ENCODE measurements at places on chromosomes 7 and 10.

DNA sequence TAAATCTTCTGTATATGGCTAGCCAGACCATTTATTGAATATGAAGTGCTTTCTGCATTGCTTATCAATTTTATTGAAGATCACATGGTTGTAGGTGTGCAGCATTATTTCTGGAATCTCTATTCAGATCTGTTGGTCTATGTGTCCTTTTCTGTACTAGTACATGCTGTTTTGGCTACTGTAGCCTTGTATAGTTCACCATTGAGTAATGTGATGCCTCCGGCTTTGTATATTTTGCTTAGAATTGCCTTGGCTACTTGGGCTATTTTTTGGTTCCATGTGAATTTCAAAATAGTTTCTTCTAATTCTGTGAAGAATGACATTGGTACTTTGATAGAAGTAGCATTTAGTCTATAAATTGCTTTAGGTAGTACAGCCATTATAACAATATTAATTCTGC lies 1187.2 kb downstream of the XPNPEP1 start:
- no peak for DNase-seq

GRCh38 chr7:145151676-145152075 lies 315.8 kb upstream of the TPK1 start:
- no peak for DNase-seq

- no peak for DNase-seq
Measured at GRCh38 chr7:81298951-81299666, 380.3 kb upstream of the SEMA3C start.

DNA sequence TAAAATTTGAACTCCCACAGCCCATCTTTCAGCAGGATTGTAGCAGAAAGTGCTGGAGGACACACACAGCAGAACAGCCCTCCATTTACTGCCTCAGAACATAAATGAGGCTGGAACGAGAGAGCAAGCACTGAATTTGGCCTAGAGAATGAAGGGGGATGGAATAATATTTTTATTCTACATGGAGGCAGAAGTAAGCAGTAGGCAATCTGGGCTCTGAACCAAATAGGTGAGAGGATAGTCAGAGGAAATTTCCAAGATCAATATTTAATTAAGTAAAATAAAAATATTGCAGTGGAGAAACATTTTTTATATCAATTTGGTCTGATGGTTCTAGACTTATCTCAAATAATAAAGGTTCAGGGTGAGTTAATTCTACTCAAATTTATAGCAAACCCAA lies 29.2 kb upstream of the TSPAN13 start:
- DNase-seq, result no peak

DNA sequence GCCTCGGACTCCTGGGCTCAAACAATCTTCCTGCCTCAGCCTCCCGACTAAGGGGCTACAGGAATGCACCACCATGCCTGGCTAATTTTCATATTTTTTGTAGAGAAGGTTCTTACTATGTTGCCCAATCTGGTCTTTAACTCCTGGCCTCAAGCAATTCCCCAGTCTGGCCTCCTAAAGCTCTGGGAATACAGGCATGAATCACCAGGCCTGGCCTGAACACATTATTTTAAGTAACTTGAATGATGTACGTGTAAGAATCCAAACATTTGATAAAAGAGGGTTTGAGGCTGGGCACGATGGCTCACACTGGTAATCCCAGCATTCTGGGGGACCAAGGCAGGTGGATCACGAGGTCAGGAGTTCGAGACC lies 13.0 kb upstream of the BAMBI start:
- DNase-seq, result no peak

- DNase-seq, result no peak
Measured at GRCh38 chr10:95661818-95662217, 5.3 kb upstream of the ALDH18A1 start.

GRCh38 chr10:114313139-114313538 lies 74.1 kb downstream of the VWA2 start:
- DNase-seq, result no peak

DNA sequence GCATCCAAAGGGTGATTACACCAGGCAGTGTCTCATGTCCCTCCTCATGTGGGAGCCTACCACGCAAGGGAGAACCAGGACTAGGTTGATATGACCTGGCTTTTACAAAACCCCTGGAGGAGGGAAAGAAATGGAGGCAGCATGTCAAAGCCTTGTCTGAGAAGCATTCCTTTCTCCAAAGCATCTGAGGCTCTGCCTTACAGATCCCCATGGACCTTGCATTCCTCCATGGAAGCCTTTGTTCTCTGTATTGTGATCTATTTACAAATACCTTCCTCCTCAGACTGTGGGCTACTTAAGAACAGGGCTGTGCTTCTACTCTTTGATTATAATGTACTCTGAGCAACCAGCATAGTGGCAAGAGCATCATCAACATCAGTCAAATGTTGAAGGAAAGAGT lies 197.0 kb downstream of the PLXNA4 start:
- DNase-seq, result no peak

GRCh38 chr10:125881192-125881591 lies at the start of gene DHX32:
DHX32 (minus strand) TSS chr10:125881292; CDS start chr10:125880824, 468 bp downstream.
- no peak for DNase-seq

DNA sequence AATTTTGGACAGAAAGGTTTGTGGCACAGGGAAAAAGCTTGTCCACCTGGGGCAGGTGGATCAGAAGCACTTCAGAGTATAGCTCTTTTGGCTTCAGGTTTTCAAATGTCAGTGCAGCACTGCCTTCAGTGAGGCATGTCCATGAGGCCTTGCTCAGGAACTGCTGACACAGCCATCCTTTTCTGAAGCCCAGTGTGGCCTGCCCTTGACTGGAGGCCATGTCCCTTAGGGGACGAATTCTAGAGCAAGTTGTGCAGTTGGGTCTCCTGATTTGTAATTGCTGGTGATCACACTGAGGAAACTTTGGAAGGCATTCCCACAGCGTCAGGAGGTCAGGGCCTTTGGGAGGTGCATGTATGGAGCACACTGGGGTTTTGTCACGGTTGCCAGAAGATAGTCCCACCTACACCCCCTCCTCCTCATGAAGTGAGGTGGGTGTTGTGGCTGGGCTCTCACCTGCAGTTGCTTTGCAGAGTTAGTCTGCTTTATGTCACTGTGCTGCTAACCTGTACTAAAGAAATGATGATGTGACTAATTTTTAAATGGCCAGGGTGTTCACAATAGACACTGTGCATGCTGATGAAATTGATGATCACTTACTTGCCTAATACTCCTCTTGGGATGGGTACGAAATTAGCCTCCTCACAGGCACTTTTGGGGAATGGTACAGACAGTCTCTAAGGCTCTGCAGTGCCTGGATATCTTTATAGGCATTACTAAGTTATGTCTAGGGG lies 41.7 kb downstream of the OGDH start:
- DNase-seq, result no peak

DNA sequence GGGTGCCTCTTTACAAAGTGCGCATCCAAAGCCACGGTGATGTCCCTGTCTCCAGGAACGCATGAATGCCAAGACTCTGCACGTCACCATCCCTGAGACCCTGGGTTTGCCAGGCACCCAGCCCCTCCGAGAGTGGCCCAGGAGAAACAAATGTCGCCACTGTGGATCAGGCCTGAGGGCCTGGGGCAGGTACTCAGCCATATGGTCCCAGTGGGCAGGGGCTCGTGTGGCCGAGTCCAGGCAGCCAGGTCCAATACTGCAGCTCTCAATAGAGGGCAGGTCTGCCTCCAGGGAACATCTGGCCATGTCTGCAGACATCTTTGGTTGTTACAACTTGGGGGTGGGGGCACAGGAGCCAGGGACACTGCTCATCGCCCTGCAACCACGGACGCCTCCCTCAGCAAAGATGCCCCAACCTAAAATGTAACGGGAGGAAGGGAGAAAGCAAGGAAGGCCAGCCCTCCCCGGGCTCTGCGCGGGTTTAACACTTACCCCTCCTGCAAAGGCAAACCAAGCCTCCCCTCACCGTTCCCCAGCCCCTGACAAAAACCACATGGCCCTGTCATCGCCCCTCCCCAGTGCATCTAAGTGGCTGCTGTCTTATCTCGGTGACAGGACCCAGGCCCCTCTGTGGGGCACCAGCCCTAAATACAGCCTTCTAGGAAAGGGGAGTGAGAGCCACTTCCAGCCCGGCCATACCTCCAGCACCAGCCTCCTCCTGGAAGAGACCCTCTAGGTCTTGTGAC lies 10.3 kb upstream of the PAPOLB start:
- no peak for DNase-seq

- no peak for DNase-seq
Measured at GRCh38 chr7:130956417-130957136, 222.6 kb upstream of the KLF14 start.

DNA sequence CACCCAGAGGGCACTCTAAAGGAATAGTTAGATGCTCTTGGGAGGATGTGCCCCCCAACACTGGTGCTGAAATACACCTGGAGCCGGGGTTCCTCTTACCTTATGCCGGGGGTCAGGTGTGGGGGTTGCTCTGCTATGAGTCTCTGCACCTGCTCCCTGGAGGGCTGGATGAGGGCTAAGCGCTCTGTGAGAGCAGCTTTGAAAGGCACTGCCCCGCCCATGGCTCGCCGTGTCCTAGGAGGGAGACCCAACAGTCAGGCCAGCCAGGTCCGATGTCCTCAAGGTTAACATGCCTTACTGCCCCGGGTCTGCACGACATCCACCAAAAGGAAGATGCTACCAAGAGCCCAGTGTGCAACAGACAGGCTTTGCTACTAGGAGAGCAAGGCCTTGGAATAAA lies 31.7 kb downstream of the PSPH start:
- DNase-seq, result no peak

DNA sequence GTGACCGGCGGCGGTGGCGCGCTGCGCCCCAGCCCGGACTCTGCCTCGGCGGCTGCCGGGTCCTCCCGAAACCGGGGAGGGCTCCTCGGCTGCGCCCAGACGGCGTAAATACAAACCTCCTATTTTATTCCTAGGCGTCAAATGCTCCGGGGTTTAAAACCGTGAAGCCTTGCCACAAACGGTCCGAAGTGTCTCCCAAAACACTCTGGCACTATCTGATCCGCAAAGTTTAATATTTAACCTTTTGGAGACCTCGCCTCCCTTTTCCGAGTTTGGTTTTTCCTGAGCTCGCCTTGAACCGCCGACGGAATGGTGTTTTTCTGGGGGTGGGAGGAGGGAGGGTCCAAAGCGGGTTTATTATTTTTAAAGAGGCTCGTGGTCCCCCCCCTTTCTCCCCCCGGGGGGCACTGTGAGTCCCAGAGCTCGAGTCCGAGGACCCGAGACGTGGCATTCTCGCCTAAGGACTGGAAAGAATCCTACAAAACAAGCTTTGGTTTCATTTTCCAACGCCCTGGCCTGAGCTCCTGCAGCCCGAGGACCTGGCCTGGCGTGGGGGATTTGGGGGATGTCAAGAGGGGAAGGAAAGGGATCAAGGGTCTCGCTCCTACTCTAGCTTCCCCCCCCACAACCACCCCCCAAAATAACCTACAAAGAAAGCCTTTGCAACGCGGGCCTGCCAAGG lies 1.8 kb downstream of the TNRC18 start:
- peak; percentile 50 for DNase-seq

DNA sequence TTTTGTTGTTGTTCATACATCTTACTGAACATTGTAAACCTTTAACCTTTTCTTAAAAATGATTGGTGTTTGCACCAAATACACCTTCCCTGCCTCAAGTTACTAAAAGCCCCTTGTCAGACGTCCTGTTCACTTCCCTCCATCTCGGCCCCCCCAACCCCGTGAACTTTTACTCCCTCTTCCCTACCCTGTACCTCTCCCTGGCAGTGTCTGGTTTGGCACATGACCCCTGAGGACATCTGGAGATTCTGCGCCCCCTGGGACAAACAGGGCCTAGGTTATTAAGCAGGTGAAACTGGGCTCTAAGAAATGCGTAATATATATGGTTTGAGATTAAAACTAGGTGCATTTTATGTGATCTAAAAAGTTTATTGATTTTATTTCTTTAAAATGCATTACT lies 1.4 kb downstream of the PPP2R2D start:
- no peak for DNase-seq

GRCh38 chr7:64874562-64875250 lies 28.4 kb upstream of the ZNF273 start:
- DNase-seq, result no peak

DNA sequence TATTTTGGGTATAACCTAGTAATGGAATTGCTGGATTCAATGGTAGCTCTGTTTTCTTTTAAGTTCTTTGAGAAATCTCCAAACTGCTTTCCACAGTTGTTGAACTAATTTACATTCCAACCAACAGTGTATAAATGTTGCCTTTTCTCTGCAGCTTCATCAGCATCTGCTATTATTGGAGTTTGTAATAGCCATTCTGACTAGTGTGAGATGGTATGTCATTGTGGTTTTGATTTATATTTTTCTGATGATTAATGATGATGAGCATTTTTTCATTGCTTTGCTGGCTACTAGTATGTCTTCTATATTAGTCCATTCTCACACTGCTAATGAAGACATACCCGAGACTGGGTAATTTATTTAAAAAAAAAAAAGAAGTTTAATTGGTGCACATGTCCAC lies 248.6 kb upstream of the MAGI2 start:
- DNase-seq, result no peak

DNA sequence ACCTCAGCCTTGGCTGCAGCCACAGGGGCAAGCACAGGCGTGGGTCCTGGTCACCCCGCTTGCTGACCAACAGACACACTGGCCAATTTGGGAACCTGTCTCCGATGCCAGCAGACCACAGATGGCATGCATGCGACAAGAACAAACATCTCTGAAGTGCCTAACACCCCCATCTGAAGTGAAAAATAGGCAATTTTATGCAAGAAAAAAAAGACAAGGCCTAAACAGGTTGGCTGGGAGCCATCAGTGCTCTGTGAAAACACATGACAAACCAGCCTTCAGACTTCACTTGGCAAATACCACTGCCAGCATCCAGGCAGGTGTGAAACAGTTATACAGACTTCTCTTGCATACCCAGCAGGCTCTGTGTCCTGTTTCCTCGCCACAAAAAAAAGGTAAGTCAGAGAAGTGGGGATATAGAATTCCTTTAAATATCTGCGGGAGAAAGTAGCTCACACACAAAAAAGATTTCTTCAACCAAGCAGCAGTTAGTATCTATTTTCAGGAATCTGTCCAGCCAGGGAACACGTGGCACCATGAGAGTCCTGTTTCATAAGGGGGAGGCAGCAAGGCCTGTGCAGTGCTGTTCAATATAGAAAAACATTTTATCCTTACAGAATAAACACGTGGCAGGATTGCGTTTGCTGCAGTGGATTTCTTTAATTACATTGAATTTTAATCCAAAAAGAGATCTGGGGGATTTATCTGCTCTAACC lies 293.4 kb upstream of the MKLN1 start:
- DNase-seq, result no peak

GRCh38 chr10:79445977-79446757 lies 743 bp upstream of the ZCCHC24 start:
- peak; percentile 54 for DNase-seq

DNA sequence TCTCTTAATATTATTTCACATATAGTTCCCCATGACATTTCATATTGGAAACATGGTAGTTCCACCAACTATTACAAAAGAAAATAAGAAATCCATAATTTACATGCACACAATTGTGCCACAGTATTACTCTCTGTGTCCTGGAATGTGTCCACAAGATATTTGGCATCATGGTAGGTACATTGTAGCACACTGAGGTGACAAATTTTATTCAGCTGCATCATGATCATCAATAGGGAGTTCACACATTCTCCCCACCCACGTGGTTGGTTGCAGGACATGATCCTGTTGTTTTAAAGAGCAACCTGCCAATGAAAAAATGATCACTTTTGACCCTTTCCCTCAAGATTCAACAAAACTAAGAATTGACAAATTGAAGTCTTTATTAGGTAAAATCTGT lies 67.1 kb upstream of the HECTD2 start:
- no peak for DNase-seq

- DNase-seq, result no peak
Measured at GRCh38 chr10:74706966-74707365, 119.4 kb upstream of the KAT6B start.

Measured in activated naive CD8-positive, alpha-beta T cell treated with anti-CD3 and anti-CD28 coated beads, Interleukin-2, amount 10 ng/mL, durations not matched to agents 7 days and 5 days (primary cell).